ENCODE measurements at places on chromosomes 11 and 22.

DNA sequence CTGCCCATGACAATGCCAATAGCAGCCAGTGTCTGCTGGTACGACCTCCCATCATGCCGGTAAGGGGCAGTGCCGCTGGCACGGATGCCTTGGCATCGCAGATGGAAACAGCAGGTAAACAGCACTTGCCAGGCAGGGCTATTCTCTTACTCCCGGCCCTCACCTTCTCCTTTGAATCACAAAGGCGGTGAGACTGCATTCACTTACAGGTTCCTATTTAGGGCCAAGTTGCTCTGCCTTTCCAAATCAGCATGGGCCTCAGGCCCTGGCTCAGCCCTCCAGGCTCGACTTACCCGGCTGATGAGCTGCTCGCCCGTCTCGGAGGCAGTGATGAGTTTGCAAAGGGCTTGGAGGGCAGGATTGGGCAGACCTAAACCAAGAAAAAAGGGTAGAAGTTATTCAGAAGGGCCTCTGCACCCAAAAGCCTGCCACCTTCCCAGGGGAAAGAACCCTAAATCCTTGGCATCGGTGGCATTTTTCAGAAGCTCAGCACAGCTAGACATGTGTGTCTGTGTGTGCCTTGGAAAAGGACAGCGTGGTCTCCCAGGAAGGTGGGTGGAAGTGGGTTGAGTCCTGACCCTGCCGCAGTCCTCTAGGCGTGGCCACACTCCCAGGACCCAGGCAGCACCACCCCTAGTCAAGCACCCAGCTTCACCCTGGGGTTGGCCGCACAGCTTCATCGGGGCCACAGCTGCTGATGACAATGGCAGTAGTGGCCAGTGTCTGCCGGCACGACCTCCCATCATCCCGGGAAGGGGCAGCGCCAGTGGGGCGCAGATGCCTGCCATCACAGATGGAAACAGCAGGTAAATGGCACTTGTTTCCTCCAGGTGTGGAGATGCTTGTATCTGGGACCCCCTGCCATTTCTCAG is 73.5 kb upstream of the PITPNB start:
- no peak for DNase-seq

DNA sequence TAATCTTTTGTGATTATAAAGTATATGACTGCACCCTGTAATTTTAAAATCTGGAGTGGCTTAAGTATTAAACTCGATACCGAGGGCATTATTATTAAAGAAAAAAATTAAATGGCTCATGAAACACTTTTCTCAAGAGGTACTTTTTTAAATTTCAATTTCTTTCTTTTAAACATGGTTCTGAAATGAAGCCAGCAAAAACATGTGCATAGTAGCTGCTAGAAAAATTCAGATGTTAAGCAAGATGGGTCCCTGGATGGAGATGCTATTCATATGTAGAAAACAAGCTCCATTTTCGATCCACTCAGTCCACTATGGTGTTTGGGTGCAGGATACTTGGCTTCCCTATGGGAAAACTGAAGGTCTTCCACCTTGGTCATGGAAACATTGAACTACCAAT is 189.5 kb downstream of the PGR start:
- DNase-seq = no peak

- no peak for DNase-seq
Measured at GRCh38 chr11:123180574-123180973, 14.5 kb downstream of the CLMP start.

GRCh38 chr22:50656122-50657070 is 16.2 kb upstream of the SHANK3 start:
- no peak for DNase-seq

DNA sequence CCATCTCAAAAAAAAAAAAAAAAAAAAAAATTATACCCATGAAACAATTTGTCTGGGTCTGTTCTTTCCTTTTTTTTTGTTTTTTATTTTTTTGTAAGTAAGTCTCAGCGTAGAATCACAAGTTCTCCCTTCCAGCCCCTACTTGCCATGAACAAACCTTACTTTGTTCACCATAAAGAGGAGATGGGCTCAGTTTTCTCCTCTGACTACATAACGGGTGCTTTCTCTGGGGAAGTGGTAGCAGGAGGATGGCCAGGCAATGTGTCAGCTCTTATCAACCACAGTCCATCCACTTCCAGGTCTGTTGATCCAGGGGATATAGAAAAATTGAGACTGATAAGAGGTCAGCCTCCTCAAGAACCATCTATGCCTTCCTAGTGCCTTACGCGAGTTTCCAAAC is 11.0 kb downstream of the ASCC2 start:
- DNase-seq = no peak

GRCh38 chr11:57335023-57335342 is 709 bp downstream of the SSRP1 start:
- no peak for DNase-seq

GRCh38 chr11:76620489-76620888 is 50.1 kb downstream of the LRRC32 start:
- DNase-seq = no peak

GRCh38 chr11:702462-703461 is 3.3 kb upstream of the EPS8L2 start:
- no peak for DNase-seq

- no peak for DNase-seq
Measured at GRCh38 chr11:33533386-33534052, 167.1 kb downstream of the C11orf91 start.

- no peak for DNase-seq
Measured at GRCh38 chr11:127288926-127289325, 288.4 kb upstream of the KIRREL3 start.

DNA sequence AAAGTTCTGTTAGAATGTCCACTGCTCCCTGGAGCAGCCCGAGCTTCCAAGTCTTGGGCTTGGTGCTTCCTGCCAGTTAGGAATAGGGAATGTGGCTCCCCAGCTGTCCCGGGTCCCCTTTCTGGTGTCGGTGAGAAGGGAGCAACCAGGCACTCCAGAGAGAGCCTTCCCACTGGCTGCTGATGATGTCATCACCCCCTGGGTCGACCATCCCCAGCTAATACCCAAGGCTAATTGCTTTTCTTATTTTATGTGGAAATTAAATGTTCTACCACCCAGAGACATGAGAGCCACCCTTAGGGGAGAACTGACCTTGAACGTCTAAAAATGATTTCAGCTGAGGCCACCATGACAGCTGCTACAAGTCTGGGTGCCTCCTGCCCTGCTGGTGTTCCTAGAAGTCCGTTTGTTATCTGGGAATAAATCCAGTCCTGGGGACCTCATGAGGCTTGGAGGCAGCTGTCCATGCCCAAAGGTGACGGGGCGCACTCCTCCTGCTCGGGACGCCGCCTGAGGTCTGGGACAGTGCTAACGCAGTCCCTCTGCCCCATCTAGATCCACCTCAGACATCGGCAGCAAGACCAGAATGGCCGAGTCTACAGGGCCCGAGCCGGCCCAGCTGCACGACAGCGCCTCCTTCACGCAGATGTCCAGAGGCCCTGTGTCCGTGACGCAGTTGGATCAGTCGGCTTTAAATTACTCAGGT is 42.3 kb downstream of the C11orf91 start:
- no peak for DNase-seq

DNA sequence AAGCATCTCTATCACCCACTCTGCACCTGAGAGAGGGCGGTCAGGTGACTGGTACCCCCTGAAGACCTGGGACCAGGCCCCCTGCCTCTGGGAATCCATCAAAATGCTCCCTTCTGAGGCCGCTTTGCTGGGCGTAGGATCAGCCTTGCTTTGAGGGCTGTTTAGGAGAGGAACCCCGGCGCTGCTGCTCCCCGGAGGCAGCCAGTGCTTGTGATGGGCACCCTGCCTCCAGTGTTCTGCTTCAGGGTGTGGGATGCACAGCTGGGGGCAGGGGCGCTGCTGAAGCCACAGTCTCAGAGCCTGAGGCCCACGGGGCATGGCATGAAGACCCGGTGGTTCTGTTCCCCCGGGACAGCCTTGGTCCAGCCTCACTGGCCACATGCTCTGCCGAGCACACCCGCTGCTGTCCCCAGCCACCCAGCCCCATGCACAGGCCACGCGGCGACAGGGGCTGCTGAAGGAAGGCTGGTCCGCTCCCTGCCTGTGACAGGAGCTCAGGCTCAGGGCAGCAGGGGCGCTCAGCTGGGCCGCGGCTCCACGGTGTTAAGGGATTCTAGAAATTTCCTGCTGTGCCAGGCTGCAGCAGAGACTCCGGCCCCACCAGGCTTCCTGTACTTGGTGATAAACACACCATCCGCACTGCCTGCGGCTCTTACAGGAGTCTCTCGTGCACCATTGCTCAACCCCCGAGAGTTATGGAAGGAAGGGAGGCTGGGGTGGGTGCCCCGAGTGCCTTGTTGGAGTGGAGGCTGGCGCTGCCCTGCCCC is 91.0 kb downstream of the KCNQ1 start:
- DNase-seq = no peak

DNA sequence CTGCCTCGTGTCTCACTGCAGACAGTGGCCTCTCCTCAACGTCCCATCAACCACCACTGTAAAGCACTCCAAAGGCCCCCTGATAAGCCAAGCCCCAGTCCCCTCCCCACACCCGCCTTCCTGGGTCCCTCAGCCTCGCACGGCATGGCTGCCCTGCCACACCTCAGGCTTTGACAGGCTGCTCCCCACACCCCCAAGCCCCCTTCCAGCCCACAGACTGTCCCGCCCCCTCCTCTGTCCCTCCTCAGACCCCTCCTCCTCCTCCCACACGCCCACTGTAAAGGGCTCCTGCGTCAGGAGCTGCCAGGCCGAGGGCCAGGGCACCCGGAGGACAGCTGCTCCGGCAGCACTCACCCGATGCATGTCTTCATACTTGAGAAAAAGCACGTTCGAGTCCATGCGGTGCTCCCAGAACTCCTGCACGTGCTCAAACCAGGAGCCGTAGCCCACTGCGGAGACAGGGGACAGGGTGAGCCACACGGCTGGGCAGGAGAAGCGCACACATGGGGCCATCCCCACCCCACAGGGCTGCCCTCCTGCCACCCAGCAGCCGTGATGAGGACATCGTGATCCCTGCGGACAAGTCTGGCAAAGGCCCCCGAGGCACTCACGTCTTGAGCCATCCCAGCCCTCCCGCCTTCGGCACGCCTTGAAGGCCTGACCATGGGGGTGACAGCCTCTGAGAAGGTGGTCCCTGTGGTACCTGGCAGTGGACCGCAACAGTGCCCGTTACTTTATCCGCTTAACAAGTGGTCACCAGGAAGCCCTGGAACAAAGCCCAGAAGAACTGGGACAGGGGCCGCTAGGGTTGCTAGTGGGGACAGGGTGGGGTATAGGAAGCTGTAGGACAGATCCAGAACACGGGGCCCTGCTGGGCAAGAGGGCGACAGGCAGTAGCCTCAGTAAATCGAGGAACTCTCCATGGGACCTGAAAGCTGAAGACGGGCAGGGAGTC is 21.5 kb upstream of the EFCAB6 start:
- no peak for DNase-seq

DNA sequence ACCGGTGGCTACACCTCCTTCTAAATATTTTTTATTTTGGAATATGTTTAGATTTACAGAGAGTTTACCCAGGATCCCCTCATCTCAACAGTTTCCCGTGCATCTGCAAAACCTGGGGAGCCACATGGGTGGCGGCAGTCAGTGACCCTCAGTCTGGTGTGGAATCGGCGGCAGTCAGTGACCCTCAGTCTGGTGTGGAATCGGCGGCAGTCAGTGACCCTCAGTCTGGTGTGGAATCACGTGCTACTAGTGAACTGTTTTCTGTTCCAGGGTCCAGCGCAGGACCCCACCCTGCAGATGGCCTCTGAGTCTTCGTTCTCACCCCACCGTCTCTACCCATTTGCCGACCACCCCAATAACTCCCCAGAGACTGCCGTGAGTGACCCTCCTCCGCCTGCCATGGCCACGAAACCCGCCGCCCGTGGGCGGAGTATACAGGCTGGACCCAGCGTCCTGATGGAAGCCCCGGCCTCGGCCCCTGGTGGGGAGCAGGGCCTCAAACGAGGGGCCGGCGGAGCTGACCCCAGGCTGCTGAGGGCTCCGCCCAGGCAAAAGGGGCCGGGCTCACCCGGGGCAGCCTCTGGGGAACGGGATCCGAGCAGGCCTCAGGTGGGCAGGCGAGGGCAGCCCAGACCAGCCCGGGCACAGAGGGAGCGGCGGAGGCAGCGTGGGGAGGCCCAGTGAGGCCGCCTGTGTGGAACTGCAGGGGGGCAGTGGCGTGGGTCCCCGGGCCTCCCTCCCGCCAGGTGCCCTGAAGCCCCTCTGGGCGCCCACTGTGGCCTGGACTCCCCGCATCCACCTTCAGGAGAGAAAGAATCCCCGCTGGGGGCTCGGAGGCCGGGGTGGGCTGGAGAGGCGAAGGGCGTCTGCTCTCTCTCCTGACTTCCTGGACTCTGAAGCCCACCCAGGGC is 2.5 kb downstream of the IL17REL start:
- DNase-seq = no peak

DNA sequence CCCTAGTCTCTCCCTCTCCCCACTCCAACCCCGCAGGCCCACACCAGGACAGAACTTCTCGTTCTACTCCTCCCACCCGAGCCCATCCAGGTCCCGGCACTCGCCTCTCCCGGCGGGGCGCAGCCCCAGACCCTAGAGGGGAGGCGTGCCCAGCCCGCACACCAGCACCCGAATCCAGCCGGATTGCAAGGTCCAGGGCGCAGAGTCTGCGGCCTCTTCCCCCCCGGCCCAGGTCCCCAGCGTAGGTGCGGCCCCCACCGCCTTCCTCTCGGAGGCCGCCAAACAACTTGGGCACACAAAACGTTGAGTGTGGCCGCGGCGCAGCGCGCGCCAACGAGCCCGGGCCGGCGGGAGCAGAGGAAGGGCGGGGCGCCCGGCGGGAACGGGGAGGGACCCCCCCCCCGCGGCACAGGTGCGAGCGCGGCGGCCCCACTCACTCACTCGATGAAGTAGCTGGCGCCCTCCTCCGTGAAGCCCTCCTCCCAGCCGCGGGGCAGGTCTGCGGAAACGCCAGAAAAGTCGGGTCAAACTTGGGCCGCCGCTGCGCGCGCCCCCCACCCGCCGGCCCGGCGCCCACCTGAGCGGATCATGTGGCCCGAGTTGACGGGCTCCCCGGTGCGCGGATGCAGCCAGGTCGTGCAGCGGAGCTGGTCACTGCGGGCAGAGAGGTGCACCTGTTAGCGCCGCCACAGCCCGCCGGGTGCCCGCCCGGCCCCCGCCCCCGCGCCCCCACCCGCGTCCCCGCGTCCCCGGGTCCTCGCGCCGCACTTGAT is 480 bp downstream of the PLEKHA7 start:
- DNase-seq = no peak

GRCh38 chr11:94678236-94678635 is 89.9 kb upstream of the AMOTL1 start:
- DNase-seq = no peak

Measured in activated CD4-positive, alpha-beta T cell treated with anti-CD3 and anti-CD28 coated beads for 1 hour (primary cell).